ENCODE measurements at places on chromosomes 1 and 21.

- DNase-seq = no peak
These were observed 90.0 kb downstream of the NOS1AP start for GRCh38 chr1:162159515-162159914.

- DNase-seq = no peak
These were observed 668.6 kb upstream of the NCAM2 start for GRCh38 chr21:20329636-20330035.

GRCh38 chr1:245477941-245478340 is 323.2 kb downstream of the KIF26B start:
- DNase-seq = no peak

GRCh38 chr1:67472056-67472455 is 41.9 kb upstream of the SERBP1 start:
- DNase-seq = no peak

DNA sequence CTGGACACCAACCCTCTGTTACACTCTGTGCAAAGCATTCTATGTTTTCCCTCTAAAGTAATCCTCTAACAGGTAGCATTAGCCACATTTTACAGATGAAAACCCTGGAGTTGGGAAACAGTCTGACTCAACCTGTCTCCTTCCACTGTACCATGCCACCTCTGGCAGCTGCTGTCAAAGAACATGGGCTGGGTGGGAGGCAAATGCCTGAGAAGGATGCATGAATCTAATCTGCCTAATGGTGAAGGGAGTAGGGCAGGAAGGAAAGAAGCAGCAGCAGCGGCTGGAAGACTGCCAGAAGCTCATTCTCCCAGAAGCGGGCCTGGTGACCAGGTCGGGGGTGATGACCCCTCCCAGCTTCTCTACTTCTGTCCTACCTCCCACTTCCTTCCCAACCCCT is 21.7 kb downstream of the LRRC71 start:
- DNase-seq = no peak

DNA sequence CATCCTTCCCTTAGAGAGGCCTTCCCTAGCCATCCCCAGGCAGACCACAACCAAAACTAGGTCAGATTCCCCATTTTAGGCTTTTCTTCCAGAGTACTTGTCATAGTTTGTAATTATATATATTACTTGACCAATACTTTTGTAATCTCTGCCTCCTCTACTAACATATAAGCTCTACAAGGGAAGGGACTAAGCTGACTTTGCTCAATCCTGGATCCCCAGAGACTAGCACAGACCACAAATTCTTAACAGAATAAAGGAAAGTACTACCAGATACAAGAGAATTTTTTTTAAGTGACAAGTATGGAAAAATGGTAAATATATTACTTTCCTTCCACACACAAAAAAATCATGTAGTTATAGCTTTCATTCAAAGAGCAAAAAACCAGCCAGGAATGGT is 2.0 kb downstream of the ZMYM6 start:
- no peak for DNase-seq

DNA sequence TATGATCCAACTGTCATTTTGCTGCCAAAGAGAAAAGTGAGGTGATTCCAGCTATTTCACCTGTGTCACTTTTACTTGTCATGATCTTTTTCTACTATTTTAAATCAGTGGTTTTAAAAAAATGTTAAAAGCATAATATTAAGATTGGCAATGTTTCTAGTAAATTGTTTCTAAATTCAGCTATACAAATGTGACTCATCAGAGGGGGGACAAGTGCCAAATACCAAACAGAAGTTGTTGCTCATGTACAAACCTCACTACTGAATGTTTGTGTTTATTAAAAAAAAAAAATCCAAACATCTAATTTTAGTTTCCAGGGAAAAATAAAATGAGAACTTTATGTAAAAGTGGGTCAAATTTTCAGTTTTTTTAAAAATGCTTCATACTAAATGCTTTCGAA is 346.2 kb upstream of the SNX7 start:
- DNase-seq = no peak

- DNase-seq = no peak
These were observed 424.6 kb upstream of the CHRM3 start for GRCh38 chr1:238961790-238962189.

- DNase-seq = no peak
These were observed 251.8 kb upstream of the USP24 start for GRCh38 chr1:55466921-55467320.

DNA sequence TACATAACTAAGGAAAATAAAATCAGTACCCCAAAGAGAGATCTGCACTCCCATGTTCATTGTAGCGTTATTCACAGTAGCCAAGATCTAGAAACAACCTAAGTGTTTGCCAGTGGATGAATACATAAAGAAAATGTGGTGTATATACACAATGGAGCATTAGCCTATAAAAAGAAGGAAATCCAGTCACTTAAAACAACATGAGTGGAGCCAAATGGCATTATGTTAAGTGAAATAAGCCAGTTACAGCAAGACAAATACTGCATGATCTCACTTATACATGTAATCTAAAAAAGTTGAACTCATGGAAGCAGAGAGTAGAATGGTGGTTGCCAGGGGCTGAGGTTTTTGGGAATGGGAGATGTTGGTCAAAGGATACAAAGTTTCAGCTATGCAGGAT is 508.3 kb upstream of the B3GALT2 start:
- no peak for DNase-seq
